Left colon (tissue), 2 donors: ENCODE measurements at places on chromosomes 11 and 22. TPM values are rescaled to one million over a fixed set of nuclear protein-coding genes. Genes with fewer than 3 reads are reported as not detected.

- DNase-seq, result no peak
These were observed 489.0 kb downstream of the MN1 start for GRCh38 chr22:27312565-27312964.

The CABP2 gene
- total RNA-seq, result not detected

DNA sequence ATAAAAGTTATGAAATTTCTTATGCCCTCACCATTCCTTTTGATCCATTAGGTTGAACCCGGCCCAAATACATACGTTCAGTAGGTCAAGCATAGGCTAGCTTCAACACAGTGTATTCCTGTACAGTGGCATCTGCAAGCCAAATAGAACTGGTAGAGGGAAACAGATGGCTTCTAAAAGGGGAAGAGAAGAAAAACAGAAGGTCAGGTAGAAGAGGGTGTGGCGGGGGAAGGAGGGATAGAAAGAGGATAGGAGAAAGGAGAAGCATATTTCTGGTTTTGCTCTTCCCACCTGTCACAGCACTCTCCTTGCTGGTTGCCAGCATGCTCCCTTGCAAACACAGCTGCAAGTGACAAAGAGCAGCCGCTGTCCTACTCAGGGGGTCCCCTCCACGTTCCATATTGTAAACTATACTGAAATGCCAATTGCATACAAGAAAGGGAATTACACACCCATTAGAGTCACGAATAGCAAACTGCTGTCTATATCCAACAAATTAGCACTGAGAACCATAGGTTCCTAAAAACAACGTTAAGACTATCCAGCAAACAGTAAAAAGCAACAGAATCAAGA lies 71.8 kb downstream of the PHF21A start:
- no peak for DNase-seq

The ARRB1 gene
- total RNA-seq, result 95.4 TPM

DNA sequence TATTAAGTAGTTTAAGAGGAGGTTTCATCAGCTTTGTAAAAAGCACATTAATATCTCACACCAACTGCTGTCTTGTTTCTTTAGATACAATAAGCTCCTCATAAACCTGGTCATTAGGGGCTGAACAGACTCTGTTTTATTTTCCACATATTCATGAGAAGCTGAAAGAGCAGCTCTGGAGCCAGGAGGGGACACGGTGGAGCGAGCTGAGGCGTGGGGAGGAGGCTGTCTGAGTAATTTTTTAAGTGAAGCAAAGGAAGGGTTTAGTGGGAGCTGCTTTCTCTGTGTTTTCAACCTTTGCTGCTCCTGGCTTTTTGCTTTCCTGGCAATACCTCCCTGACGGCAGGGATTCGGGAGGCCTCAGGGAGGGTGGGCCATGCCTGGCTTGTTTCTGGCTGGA lies 67.0 kb upstream of the EIF3D start:
- no peak for DNase-seq

GRCh38 chr22:40792451-40792850 lies 26.7 kb downstream of the SLC25A17 start:
- DNase-seq, result no peak

DNA sequence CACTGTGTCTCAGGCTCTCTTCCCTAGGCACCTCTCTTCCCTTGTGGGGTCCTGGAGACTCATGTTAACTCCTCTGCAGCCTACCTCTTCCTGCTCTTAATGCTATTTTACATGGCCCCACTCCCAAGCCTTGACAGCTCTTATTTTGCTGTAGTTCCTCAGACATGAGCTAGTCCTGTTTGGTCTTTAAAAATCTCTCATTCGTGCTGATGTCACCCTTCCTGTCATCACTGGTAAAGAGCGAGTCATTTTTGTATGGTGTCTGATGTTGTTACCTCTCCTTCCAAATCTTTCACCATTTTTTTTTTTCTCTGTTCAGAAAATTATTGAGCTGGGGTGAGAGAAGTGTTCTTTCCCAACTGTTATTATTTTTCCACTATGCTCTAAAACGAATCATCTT lies 84.8 kb upstream of the ZBED5 start:
- no peak for DNase-seq

The CABP4 gene
- total RNA-seq, result 2.0 TPM

DNA sequence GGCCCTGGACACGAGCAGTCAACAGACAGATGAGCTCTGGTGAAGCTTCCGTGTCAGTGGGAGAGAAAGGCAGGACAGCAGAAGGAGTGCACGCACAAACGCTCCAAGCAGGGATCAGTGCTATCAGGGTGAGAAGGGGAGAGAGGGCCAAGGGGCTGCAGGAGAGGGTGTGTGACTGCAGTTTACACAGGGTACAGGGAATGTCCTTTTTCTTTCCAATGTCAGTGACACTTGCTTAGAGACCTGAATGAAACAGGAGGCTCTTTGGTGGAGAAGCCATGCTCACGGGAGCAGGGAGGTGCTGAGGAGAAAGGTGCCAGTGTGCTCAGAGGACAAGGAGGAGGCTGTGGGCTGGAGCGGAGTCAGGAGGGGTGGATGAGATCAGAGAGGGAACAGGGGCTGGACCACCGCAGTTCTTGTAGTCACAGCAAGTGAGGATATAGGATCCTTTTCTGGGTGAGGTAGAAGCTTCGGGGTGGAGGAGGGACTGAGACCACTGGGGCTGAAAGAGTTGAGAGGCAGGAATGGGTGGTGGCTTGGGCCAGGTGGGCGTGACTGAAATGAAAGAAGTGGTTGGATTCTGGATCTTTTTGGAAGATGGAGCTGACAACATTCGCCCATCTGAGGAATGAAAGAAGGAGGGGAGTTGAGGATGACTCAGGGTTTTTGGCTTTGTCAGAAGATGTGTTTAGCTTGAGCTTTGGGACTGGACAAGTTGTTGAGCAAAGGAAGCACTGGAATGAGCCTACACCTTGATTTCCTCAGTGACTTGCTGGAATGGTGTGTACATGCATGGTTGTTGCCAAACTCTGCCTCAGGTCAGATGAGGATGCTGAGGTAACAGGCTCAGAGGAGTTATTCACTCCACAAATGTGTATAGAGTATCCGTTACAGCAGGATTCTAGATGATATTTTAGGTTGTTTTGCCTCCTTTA lies 87.9 kb downstream of the ADAMTS15 start:
- DNase-seq, result no peak

The GLYATL2 gene
- not detected for total RNA-seq

The OR9G4 gene
- total RNA-seq, result not detected
